ENCODE measurements at places on chromosomes 4 and X.

GRCh38 chr4:173766171-173766600 lies 236.2 kb upstream of the HAND2 start:
- DNase-seq = no peak

GRCh38 chr4:112923516-112923915 lies 125.9 kb upstream of the ANK2 start:
- DNase-seq = no peak

- DNase-seq = no peak
Observed at GRCh38 chr4:143762511-143762910, 62.0 kb upstream of the FREM3 start.

- no peak for DNase-seq
Observed at GRCh38 chrX:94057385-94057784, 383.4 kb downstream of the FAM133A start.

- no peak for DNase-seq
Observed at GRCh38 chr4:113080050-113080449, 30.6 kb downstream of the ANK2 start.

GRCh38 chrX:40506201-40506985 lies 74.4 kb upstream of the ATP6AP2 start:
- DNase-seq = no peak

DNA sequence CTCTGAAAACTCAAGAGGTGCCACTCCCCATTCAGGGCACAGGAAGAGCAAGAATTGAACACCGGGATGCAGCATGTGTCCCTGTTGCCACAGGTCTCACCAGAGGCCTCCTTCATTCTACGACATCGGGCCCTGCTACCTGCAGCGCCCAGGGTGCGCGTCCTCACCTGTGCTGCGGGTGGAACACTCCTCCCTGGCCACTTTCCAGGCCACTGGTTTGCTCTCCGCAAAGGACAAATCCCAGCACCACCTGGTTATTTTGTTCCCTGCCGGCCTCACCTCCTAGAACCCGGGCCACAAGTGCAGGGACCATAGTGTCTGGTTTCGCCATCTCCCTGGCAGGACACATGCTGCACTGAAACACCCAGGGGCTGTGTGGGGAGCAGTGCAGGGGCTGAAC lies 14.3 kb upstream of the FAM3A start:
- DNase-seq = no peak

DNA sequence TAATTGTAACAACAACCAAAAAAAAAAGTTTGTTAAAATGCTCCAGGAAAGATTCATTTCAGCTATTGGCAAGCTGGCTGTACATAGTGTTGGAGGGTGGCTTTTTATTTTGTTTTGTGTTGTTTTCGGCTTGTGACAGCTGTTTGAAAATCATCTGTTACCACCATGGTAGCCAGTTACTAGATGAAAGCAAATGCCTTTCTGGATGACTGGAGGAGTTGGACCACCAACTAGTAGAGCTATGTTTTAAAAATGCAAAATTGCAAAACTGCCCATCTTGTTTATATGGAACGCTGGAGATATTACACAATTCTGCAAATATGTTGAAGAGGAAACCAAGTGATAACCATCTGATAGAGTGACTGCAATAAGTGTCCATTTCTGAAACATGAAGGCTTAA lies 53.2 kb upstream of the TNIP3 start:
- DNase-seq = no peak

- DNase-seq = no peak
Observed at GRCh38 chrX:152642931-152643564, 5.4 kb downstream of the GABRQ start.

GRCh38 chr4:119010909-119011606 lies 122.4 kb downstream of the SYNPO2 start:
- no peak for DNase-seq

Data from GM12864 (cell line).